ENCODE measurements at places on chromosomes 2 and 18.

DNA sequence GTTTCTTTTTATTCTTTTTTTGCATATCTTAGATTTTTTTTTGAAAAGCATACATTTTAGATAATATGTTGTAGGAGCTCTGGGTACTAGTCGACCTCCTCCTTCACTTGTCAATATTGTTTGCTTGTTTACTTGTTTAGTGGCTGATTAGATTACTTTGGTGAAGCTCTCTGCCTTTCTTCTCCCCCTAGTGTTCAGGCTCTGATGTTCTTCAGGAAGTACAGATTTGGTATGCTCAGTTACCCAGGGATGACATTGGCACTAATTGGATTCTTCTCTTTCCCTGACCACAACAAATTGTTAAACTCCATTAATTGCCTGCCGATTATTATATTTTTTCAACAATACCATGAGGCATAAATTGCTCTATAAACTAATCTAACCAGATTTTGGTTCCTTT lies 491.2 kb downstream of the SUCLG1 start:
- DNase-seq, result no peak

DNA sequence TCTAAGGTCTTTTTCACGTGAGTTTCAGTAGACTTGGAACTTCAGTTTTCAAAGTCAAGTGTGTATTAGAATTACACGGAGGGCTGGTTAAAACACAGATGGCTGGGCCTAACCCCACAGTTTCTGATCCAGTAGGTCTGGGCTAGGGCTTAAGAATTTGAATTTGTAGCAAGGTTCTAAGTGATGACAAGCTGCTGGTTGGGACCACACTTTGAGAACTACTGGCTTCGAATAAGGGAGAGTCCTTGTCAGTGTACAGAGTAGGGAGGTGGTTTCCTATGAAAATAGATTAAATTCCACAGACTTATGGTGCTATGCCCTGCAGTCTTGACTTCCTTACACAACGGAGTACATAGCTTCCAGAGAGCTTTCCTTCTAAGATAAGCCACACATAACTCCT lies 4.5 kb downstream of the RHOB start:
- DNase-seq, result no peak

- no peak for DNase-seq
Observed at GRCh38 chr18:35753306-35753910, 171.9 kb downstream of the GALNT1 start.

DNA sequence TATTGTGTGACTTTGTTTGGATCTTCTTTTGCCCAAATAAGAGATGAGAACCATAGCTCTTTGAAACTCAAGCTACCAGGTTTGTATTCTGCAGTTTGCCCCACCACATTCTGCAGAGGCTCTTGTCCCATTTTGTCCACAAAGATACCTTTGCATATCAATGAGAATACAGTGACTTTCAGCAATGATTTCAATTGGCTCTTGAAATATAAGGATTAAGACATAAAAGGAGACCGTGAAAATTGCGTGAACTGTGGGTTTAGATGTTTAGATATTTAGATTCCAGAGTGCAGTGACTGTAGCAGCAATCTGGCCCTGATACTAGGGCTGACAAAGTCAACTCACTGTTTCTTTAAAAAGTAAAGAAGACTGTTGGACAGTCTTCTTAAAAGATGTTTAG lies 146.6 kb upstream of the SP5 start:
- no peak for DNase-seq

GRCh38 chr2:164694275-164694695 lies 73.0 kb upstream of the GRB14 start:
- no peak for DNase-seq

DNA sequence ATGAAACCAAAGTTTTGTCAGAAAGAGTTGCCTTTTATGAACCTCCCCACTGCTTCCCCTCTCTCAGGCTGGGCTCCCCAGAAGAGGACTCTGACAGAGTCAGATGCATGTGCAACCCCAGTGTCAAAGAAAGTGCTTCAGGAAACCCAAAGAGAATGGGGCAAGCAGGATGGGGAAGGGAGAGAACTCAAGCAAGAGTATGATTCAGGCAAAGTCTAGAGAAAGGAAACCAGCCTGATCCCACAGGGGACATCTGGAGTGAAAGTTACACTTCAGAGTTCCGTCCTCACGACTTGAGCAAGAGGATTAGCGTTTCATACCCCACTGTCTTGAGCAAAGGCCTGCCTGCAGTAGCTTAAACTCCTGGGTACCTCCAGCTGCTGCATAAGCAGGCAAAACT lies 51.8 kb upstream of the EPC2 start:
- peak; percentile 89 for DNase-seq

DNA sequence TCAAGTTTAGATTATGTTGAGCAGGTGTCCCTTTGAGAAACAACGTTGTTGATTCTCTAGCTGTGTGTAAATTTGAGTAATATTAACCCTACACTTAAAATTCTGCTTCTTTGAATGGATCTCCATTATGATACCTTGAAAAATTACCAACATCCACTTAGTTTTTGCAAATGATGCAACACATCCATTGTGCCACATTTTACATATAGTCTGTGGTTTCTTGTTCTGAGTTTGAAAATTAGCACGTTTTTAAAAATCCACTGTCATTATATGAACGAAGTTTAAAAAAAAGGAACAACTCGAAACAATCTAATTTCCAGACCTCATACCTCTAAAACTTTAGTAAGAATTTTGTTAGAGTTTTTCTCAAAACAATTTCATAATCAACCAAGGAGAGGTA lies 37.7 kb downstream of the PIK3C3 start:
- no peak for DNase-seq

GRCh38 chr2:101109451-101110118 lies 41.6 kb downstream of the TBC1D8 start:
- no peak for DNase-seq

GRCh38 chr18:7307526-7307925 lies 76.6 kb downstream of the LRRC30 start:
- no peak for DNase-seq

DNA sequence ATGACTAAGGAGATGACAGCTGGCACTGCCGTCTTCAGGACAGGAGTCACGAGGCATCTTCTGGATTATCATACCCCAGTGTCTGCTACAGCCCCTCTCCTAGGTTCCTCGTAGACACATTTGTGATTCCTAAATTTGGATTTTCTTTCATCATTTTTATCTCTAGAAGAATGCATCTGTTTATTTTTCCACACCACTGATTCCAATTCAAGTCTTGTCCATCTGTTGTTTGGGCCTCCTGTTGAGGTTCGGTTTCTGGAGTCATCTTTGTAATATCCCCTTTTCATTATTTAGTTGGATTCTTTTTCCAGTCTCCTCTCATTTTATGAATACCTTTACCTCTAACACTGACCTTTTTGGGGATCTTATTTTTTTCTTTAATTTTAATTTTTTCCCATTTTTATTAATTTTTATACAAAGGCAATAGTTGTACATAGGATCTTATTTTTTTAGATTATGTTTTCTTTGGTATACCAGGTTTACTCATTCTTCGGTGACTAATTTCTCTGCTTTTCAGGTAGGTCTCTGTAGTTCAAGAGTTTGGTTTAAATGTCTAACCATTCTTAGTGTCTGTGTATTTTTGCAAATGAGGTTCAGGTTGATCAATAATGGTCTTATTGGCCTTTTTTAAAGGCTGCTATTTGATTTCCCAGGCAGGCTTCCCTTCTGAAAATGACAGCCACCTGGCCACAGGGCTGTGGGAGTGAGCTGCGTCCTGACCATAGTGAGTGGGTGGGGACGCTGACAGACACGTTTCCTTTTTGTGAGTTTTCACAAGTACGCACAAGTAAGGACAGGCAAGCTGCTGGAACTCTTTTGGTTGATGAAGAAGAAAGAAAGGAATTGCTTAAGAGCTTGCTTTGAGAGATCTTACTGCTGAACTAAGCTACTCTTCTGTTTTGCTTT lies 34.5 kb downstream of the FARP2 start:
- DNase-seq, result no peak

DNA sequence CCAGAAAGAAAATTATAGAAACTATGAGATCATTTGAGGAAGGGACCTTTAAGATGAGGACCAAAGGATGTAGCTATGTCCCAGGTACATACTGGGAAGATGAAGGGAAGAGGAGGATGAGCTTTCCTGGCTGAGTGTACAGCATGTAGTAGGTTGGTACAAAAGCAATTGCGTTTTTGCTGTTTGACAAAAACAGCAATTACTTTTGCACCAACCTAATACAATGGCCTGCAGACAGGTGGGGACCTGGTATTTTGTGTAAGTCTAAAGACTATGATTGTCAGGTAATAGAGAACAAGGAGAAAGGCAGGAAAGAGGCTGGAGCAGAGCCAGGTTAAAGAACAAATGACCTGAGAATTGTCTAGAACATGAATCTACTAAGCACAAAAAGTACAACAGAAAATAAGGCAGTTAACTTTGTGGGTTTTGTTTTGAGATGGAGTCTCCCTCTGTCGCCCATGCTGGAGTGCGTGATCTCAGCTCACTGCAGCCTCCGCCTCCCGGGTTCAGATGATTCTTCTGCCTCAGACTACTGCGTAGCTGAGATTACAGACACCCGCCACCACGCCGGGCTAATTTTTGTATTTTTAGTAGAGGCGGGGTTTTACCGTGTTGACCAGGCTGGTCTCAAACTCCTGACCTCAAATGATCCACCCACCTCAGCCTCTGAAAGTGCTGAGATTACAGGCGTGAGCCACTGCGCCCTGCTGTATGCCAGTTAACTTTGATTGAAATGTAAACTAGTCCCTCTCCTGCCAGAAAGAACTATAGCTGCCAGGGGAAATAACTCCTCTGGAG lies 3.2 kb upstream of the TGOLN2 start:
- DNase-seq, result no peak

GRCh38 chr2:212088353-212088752 lies 450.2 kb downstream of the ERBB4 start:
- DNase-seq, result no peak

DNA sequence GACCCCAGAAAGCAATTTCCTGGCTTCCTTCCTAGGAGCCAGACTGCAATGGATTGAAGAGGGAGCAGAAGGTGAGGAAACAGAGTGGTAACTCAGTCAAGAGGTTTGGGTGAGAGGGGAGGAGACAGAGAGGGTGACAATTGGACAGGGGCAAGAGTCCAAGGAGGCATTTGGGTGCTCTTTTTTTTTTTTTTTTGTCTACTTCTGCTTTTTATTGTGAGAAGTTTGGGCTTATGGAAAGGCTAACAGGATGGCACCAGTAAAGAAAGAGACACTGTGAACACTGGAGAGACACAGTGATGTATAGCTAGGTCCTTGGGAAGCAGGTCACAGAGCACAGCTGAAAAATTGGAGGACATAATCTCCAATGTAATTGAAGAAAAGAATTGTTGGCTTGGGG lies 25.0 kb downstream of the CYBRD1 start:
- DNase-seq, result peak; percentile 40

DNA sequence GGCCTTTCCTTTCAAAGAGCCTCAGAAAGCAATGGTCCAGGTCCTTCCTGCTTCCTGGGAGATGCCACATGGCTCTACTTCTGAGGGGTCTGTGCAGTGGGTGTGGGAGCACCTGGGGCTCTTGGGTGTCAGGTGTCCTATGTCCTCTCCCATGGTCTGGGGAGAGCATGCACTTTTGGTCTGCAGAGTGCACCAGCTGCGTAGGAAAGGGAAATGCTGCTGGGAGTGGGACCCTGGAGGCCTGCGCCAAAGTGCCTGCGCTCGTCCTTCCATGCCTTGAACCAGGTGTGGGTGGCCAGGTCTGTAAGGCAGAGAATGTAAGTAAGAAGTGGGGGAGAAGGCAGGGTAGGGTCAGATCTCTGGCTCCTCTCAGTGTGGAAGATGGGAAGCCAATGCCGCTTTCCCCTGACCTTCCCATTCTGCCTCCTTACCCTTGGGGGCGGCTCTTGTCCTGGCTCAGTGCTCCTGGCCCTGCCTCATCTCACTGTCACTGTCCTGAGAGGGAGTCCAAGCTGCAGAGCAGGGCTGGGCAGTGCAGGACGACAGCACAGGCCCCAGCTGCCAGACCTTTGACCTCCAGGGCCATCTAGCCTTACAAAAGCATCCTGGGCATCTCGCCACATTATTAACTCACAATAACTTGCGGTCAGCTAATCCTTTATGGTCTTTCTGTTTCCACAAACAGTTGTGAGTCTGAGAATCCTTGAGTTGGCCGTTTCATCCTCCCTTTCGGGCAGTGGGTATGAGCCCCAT lies 6.6 kb upstream of the PROM2 start:
- no peak for DNase-seq

DNA sequence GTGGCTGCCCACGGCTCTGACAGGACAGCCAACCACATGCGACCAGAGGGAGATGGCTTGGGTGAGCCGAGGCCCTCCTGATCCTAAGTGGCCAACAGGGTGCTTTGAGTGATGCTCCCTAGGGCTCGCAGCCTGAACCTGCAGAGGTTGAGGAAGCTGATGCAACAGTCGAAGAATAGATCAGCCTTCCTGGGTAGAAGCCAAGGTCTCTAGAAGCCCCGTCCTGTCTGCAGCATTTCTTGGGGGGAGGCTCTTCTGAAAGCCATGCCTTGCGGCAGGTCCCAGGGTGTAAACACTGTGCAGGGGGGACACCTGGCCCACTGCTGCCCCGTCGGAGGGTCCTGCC lies 136.4 kb downstream of the HDAC4 start:
- peak; percentile 12 for DNase-seq

DNA sequence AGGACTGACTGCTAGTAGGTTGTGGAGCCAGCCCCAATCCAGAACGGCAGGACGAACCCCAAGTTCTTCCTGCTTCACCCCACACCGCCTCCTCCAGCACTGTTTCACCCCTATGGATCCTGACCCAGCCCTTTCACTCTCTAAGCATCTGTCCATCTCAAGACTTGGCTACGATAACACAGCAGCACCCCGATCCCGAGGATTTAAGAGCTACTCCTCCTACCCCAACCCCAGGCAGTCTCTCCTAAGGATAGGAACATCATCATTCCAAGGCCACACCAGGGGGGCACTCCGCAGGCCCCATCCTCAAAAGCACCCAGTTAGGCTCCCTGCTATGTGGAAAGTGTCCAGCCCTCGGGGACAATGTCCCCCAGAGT lies 645 bp downstream of the KCTD18 start:
- DNase-seq, result peak; percentile 49

DNA sequence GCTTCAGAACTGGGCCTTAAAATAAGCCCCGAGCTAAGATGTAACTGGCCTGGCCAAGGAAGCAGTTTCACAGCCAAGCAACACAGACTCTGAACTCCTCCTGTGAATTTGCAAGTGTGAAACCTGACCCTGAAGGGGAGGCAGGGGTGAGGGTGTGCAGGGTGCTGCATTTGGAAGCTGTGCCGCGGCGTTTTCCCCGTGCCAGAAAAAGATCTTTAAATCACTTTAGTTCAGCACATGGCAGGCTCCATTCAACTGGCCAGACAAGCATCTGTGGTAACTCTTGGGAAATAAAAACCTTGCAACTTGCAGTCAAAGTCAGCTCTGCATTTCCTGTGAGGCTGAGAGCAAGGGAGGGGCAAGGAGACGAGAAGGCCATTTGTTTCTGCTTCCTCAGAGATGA lies 209.3 kb upstream of the SOX11 start:
- DNase-seq, result no peak

DNA sequence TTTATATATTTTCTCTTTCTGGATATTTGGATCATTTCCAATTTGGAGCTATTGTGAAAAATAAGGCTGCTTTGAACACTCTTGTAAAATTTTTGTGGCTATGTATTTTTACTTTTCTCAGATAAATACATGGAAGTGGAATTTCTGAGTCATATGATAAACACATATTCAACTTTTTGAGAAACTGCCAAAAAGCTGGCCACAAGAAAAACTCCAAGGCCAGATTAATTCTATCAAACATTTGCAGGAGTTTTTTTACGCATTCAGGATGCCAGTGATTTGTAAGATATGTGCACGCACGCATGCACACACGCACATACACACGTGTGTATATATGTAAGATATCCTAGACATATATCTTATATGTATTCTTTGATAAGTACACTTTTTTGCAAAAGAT lies 477.5 kb upstream of the SPHKAP start:
- no peak for DNase-seq
